ENCODE measurements at places on chromosomes 6 and 20.

GRCh38 chr6:39819676-39820075 lies 27.5 kb downstream of the DAAM2 start:
- DNase-seq, result no peak

DNA sequence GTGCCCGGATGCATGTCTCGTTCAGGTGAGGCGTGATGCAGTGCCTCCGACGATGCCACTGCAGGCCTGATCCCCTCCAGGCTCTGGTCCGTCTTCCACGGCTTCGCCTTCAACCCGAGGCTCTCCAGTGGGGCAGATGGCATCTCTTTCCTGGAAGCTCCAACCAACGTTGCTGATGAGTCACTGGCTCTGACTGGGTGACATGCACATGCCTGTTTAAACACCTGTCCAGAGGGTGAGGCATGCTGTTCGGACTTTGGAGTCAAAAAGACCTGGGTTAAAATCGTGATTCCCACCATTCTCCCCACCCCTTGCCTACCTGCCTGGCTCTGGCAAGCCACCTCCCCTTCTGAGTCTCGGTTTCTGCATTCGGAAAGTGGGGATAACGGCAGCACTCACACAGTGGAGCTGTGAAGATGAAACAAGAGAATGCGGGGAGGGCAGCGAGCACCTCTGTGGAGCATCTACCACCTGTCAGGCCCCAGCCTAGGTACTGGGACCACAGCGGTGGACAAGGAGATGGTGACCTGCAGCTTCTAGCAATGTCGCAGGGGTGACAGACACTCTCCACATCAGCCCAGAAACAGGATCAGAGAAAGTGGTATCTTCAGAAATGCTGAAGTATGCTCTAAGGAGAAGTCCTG lies 8.5 kb upstream of the EDN3 start:
- DNase-seq, result no peak

- no peak for DNase-seq
Observed at GRCh38 chr6:14644381-14644780, 526.8 kb downstream of the CD83 start.

GRCh38 chr6:111834356-111834755 lies 38.9 kb downstream of the FYN start:
- DNase-seq, result no peak

DNA sequence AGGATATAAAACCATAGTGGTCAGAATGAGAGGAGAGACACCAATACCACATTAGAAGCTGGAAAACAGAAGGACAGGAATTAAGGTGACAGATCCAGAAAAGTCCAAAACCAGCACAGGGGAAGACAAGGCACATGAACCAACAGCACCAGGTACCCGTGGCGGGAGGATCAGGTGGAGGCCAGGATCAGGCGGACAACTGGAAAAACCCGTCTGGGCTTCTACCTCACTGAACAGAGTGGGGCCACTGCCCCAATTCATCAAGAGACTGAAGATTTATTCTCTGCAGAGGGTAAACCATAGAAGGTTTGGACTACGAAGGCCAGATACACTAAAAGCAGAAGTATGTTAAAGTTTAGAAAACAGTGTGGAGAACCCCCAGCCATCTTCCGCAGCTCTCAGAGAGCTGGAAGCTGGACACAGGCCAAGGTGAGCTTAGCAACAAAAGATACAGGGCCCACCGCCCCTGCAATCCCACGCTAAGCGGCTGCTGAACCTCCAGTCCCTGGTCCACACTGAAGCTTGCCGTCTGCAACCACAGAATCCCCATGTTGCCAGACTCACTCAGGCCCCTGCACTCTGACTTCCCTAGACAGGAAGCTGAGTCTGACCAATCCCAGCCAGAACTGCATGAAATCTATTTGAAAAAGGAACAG lies 29.9 kb downstream of the ABHD12 start:
- DNase-seq, result no peak

- no peak for DNase-seq
Observed at GRCh38 chr6:14108571-14109410, 8.8 kb upstream of the CD83 start.

GRCh38 chr20:61371501-61372136 lies 119.6 kb downstream of the CDH4 start:
- DNase-seq, result no peak

DNA sequence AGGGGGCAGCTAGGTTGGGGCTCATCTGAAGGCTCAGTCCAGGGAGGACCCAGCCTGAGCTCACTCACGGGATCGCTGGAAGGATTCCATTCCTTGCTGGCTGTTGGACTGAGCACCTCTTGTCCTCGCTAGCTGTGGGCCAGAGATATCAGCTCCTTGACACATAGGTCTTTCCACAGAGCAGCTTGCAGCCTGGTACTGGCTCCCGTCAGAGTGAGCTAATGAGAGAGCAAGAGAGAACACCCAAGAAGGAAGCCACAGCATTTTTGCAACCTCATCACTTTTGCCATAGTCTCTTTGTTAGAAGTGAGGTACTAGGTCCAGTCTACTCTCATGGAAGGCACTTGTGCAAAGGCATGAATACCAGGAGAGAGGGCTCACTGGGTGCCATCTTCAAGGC lies 179.9 kb downstream of the CDC5L start:
- DNase-seq, result no peak

GRCh38 chr6:79710127-79710526 lies 79.0 kb downstream of the SH3BGRL2 start:
- DNase-seq, result no peak

GRCh38 chr6:13038315-13038714 lies 290.0 kb downstream of the TBC1D7 start:
- DNase-seq, result no peak

- no peak for DNase-seq
Observed at GRCh38 chr6:141492521-141493284, 640.0 kb upstream of the GJE1 start.

GRCh38 chr6:9659848-9660247 lies 755.0 kb downstream of the TFAP2A start:
- DNase-seq, result no peak
